CD4-positive, alpha-beta T cell treated with Interleukin-10 for 1 hour (primary cell): ENCODE measurements at places on chromosomes 6 and 20.
A peak's percentile ranks its signal among the peaks of the same experiment; 100 is the strongest.

DNA sequence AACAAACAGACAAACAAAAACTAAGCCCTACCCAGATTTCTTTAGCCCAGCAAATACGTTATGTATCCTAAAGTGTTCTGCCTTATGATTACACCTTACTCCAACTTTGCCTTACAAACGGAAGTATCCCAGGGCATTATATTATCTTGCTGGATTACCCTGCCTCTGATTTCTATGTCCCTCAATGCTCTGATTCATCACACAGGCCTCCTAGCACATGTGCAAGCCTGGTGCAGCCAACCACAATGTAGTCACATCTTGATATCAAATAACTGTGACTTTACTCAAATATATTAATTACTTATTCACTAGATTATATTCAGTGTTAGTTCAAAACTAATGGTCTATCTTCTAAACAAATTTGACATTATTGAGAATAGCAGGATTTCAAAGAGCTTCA is 598.6 kb downstream of the TBC1D32 start:
- no peak for DNase-seq

GRCh38 chr6:159249128-159249527 is 79.9 kb downstream of the FNDC1 start:
- no peak for DNase-seq

DNA sequence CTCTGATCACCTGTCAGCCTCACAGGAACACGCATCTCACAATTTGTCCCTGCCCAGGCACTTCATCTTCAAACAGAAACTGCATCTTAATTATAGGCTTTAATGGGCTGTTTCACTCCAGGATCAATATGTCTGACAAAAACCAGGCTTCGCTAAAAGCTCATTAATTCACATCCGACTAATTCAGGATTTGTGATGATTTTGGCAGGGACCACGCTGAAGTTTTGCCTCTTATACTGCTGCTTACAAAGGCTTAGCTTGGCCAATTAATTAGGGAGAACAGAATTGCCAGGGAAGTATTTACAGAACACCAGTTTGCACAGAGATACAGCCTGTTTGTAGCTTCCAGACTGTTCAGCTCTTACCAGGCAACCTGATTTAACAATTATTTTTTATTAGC is 541.0 kb upstream of the SPTLC3 start:
- no peak for DNase-seq

DNA sequence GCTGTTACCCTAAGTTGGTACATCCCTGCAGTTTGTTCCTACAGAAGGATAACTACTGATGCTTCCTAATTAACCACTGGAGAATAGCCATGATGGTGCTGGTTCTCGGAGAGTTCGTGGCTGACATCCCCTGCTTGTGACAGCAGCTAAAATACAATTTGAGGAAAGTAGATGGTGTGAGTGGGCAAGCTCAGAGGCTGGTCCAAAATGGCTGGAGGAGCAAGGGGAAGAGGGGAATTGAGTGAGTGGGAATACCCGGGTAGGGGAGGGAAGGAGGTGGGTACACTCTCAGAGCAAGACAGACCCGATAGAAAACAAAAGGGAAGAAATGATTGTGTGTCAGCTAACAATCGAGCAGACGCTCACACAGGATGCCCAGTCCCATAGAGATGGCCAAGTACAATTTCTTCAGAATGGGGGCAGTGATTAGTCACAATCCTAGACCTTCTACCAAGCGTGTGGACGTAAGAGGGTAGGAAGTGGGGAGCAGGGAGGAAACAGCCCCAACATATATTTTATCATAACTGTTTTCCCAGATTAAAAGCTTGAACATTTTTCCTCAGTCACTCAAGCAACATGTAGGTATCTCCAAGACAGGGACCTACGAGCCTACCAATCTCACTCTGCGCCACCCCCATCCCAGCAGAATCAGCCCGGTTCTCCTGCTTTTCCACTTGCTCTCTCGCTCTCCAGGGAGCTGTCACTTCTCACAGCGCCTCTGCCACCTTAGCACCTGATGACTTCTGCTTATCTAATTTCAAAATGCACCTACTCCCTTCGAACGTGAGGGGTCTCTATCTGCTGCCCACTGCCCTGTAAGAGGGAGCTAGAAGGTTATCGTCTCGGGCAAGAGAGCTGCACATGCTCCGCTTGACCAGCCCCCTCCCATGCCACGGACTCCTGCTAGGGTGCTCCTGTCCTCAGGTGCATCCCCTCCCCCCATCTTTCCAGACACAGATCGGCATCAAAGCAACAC is 26.2 kb downstream of the RIPOR2 start:
- no peak for DNase-seq

- DNase-seq: no peak
Observed at GRCh38 chr6:64890609-64891008, 816.4 kb downstream of the EYS start.

- DNase-seq: no peak
Observed at GRCh38 chr6:145629478-145629877, 105.8 kb downstream of the EPM2A start.

GRCh38 chr6:7574500-7574899 is 15.5 kb upstream of the SNRNP48 start:
- DNase-seq: no peak

GRCh38 chr6:84645000-84645399 is 119.4 kb downstream of the TBX18 start:
- DNase-seq: no peak

DNA sequence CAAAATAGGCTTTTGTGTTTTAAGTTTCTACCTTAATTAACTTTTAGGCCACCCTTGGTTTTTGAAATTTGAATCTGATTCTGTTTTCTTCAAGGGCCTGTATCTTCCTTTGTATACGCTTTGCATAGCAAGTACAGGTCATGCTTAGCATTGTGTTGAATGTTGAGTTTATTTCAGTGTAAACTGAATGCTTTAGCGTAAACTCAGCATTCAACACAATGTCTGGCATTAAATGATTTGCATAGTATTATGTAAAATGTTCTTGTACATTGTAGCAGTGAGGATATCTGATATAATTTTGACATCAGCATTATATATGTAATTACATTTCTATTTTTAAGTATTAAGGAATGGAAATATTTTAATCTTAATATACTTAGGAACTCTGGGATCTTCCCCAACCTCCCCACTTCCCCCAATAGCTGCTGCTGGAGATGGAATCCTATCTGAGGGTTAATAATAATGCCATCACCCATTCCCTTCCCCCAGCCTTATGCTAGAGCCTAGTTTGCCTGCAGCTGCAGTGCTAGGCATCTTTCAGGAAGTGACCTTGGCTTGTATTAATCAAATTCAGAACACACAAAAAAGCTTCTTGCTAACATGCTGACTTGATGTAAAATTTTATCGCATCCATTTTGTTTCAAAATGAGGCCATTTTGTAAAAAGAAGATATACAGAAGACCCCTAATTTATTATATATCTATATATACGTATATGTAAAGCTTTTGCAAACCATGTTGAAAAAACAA is 73.1 kb downstream of the NCOA3 start:
- DNase-seq: peak; percentile 3

DNA sequence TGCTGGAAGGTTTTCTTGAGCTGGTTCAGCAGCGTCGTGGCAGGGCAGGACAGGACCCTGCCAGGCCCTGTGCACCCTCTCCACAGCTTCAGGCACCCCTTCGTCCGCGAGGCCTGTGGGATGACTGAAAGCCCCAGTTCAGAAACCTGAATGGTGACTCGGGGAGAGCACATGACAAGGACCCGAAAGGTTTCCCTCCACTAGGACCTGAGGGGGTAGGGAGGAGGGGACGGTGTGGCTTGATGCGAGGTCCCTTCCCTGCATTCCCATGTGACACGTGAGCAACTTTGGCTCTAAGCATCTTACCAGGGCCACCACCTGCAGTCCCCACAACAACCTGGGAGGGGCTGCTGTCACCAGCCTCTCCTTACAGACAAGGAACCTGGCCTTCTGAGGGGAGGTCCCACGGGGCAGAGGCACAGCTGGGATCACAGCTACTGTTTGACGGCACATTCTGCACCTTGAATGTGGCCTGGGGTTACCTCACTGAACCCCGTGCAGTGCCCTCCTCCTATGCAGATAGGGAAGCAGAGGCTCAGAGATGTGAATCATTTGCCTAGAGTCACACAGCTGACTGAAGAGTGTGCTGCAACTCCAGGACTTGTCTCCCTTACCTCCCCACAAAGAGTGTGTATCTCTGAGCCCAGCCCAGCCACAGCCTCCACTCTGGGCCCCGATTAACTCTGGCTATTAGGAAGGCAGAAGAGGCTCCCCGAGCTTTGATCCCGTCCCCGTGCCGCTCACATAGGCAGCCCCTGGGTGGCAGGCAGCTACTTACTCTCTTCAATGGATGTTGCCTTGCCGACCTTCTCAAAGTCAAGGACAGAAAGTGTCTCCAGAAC is 84.6 kb downstream of the PTPN1 start:
- no peak for DNase-seq

- DNase-seq: no peak
Observed at GRCh38 chr6:66751630-66752029, 1044.6 kb upstream of the EYS start.

- DNase-seq: no peak
Observed at GRCh38 chr6:125899726-125900182, 56.8 kb upstream of the HINT3 start.

GRCh38 chr6:40885139-40885774 is 153.8 kb downstream of the UNC5CL start:
- DNase-seq: no peak

DNA sequence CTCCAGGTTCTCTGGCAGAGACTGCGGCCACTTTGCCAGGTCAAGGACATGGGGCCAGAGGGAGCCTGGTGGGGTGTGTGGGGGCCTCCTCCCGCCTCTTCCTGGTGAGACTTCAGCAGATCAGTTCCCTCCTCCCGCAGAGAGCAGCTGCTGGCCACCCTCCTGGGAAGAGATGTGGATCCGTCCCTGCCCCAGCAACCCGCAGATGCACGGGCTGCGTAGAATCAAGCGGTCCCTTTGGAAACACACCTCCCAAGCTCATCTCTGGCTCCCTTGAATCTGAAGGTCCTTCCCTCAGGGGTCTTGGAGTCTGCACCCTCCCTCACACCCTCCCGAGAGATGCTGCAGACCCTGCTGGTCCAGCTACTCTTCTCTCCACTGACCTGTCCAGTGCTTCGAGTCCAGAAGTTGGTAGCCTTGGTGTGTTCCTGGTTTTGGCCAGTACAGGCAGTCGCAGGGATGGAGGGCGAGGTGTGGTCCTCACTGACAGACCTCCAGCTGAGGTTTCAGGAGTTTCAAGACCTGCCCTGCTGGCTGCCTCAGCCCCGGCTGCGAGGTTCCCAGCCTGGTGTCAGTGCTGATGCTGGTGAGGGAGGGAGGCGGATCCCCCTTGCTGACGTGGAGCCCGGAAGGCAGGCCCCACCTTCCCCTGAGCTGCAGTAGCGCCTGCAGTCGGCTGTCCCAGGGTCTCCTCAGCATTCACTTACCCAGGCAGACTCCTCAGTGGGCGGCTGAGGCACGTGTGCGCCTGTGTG is at the start of gene NPBWR2:
NPBWR2 (minus strand) TSS at position 585 of the 755 bp plus-strand sequence. CDS start 734 bp downstream, outside the sequence.
- DNase-seq: no peak

- no peak for DNase-seq
Observed at GRCh38 chr6:33623895-33624381, 2.8 kb downstream of the ITPR3 start.

DNA sequence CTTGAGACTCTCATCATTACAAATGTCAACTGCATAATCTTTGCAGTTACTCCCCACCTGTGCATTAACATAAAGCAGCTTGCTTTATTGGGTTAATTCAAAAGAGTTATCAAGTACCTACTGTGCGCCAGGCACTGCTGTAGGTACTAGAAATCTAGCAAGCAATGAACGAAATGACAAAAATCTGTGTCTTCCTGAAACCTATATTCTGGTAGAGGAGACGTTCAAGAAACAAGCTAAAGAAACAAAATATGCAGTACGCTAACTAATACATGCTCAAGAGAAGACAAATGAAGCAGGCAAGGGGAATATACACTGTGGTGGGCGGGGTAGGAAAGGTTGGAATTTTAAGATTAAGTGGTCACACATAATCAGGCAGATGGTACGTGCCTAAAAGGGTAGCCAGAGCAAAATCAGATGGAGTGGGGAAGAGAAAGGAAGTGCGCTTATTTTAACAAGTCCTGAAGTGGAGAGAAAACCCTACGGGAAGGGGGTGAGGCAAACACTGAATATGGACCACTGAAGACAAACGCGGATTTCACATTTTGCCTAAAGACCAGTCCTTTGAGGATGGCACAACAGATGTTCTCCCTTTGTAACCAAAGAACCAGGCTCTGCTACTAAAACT is 1.2 kb downstream of the ELOVL2 start:
- DNase-seq: no peak

DNA sequence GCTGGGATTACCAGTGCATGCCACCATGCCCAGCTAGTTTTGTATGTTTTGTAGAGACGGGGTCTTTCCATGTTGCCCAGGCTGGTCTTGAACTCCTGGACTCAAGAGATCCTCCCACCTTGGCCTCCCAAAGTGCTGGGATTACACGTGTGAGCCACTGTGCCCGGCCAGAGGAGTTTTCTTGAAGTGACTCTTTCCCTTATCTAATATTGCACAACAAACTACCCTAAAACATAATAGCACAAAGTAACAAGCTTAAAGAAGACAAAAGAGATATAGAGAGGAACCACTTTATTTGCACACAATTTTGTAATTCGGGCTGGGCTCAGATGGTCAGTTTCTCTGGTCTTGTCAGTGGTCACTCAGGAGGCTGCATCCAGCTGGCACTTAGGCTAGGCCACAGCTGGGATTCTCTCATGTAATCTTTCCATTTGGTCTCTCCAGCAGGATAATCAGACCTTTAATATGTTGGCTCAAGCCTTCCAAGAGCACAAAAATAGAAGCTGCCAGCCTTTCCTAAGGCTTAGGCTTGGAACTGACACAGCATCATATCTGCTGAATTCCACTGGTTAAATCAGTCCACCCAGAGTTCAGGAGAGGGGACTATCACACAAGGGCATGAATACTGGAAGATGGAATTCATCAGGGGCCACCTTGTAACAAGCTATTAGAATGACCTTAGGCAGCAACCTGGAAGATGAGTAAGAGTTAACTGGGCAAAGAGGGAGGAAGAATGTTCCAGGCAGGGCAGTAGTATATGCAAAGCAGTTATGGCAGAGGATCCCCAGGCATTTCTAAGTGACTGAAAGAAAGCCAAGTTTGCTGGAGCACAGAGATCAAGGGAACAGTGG is 56.7 kb upstream of the PNRC1 start:
- DNase-seq: no peak

DNA sequence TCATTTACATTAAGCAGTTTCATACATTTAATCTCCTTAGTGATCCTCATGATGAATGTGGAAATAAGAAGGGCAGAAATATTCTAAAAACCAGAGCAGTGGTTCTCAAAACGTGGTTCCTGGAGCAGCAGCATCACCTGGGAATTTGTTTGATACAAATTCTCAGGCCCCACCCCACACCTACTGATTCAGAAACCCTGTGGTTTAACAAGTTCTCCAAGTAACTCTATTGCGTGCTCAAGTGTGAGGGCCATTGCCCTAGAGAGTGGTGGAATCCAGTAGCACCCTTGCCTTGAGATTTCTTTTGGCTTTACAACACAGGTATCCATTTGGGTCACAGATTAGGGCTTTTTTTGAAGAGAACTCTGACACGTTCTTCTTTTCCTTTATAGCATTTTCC is 354.6 kb upstream of the FLRT3 start:
- no peak for DNase-seq
